ENCODE measurements at places on chromosomes 2 and 18. TPM values are rescaled to one million over a fixed set of nuclear protein-coding genes. Genes with fewer than 3 reads are reported as not detected.

HOXD3 gene
- 25.4 TPM for total RNA-seq

CFAP210 gene
- total RNA-seq: 1.4 TPM

IL18R1 gene
- total RNA-seq: 5.8 TPM

- DNase-seq: peak; percentile 77
Measured at GRCh38 chr2:54456612-54457322, 640 bp downstream of the SPTBN1 start.

DNA sequence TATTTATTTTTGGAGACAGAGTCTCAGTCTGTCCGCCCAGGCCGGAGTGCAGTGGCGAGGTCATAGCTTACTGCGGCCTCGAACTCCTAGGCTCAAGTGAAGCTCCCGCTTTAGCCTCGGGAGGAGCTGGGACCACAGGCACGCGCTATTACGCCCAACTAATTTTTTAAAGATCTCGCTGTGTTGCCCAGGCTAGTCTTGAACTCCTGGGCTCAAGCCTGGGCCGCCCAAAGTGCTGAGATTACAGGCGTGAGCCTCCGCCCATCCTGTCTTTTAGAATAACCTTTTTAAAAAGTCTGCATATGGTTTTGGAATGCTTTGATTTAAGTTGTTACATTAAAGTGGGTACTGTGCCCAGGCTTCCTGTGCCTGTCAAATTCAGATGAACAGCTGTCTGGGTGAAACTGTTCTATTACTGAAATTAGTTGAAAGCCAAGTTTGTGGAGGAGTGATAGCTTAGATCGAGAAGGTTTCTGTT lies 944 bp downstream of the RAB3GAP1 start:
- DNase-seq: no peak

Data from type B pancreatic cell (in vitro differentiated cells).